ENCODE measurements at places on chromosomes 5 and 9. TPM values are rescaled to one million over a fixed set of nuclear protein-coding genes. Genes with fewer than 3 reads are reported as not detected.

DNA sequence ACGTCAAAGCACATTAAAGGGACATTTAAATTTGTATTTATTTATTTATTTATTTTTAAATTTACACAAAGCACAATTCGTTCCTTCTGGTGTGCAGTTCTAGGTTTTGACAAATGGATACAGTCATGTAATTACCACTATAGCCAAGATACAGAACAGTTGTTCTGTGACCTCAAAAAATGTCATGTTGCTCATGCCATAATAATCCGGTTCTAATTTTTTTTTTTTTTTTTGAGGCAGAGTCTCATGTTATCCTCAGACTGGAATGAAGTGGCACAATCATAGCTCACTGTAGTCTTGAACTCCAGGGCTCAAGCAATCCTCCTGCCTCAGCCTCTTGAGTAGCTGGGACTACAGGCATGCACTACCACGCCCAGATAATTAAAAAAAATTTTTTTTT is 7.8 kb downstream of the IGFBPL1 start:
- no peak for DNase-seq

- DNase-seq: no peak
Observed at GRCh38 chr5:29697278-29697677, 1496.2 kb upstream of the CDH6 start.

DNA sequence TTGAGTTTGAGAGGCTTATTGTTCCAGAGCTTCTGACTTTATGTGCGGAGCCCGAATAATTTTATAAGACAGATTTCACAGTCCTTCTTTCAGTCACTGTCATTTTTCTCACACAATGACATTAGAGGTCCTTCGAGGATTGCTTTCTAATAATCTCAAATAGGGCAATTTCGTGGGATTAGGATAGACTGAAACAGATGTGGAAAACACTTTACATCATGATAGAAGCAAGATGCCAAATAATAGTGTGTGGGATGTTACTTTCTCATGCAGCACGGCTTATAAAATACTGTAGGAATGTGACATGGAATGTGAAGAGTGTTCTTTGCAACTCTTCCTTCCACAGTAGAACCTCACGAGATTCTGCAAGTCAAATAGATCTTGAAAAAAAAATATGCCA is 451.3 kb downstream of the SEMA5A start:
- no peak for DNase-seq

- no peak for DNase-seq
Observed at GRCh38 chr5:73912821-73913271, 286.9 kb downstream of the ARHGEF28 start.

DNA sequence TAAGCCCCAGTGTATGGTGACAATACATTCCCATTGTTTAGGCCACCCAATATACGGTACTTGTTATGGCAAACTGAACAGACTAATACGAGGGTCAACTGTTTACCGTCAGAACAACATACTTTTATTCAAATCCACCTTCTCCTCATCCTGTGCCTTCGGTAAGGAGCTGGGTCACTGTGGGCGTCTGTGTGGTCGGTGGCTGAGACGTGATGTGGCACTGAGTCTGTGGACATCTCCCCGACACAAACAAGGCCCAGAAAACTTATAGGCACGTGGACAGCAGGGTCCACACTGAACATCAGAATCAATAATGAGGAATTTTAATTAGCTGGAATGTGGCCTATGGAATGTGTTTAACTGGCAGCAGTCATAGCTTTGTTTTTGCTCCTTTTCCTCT is 154.3 kb upstream of the IRX2 start:
- no peak for DNase-seq

- no peak for DNase-seq
Observed at GRCh38 chr5:115810761-115811160, 5.7 kb downstream of the CDO1 start.

GRCh38 chr9:94639999-94640376 is 670 bp upstream of the FBP1 start:
- no peak for DNase-seq

DNA sequence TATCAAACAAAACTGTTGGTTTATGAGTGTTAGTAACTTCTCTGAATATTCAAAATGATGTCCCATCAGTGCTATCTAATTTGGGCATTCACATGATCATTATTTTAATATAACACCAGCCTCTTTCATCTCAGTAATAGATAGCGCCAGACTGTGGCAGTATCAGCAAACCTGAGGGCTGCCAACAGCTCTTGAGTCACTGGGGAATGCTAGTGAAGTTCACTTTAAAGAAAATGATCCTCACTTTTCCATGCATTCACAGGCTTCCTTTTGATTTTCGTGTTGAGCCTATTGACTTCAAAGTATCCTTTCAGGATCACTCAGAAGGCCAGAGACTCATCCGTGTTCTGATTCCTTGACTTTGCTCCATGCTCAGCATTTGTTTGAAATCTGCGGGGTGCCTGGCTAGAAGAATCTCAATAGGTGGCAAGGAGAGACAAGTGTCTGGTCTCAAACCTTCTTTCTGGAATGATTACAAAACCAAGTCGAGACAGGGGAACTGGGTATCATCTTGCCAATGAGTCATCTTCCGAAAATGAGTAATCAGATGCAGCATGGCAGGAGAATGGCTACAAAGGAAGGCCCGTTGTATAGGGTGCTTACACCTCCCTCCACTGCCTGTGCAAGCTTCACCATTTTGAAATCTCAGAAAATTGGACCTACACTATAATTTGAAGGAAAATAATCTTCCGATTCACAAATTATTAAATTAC is 509.1 kb downstream of the RASEF start:
- DNase-seq: no peak

DNA sequence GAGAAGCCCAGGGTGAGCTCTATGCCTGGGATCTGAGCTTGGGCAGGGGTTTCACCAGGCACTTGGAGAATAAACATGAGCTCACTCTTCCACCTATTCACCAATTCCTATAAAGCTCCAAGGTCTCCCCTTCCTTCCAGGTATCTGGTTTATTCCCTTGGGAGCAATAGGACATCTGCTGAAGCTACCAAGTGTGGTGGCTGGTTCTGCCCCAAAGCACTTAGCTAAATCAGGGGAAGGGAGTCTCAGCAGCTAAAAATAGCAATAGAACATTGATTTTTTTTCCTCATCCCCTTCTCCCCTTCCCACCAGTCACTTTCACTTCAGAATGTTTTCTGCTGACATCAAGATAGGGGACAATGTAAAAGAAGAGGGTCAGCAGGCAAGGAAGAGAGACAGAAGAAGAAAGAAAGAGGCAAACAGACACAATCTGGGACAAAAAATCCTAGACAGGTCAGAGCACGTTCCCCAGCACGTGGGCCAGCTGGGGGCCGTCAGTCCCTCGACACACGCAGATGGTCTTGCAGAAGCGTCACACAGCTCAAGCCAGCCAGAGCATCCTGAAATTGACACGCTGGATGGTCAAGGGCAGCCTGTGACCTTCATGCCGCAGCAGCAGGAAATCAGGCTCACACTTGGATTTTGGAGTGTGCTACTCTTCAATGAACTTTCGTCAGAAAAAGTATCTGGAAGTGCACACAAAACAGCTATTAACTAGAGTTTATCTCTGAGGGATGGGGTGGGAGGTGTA is 176.0 kb downstream of the ZNF608 start:
- no peak for DNase-seq

GRCh38 chr9:93296889-93297480 is 113.0 kb downstream of the WNK2 start:
- DNase-seq: no peak

DNA sequence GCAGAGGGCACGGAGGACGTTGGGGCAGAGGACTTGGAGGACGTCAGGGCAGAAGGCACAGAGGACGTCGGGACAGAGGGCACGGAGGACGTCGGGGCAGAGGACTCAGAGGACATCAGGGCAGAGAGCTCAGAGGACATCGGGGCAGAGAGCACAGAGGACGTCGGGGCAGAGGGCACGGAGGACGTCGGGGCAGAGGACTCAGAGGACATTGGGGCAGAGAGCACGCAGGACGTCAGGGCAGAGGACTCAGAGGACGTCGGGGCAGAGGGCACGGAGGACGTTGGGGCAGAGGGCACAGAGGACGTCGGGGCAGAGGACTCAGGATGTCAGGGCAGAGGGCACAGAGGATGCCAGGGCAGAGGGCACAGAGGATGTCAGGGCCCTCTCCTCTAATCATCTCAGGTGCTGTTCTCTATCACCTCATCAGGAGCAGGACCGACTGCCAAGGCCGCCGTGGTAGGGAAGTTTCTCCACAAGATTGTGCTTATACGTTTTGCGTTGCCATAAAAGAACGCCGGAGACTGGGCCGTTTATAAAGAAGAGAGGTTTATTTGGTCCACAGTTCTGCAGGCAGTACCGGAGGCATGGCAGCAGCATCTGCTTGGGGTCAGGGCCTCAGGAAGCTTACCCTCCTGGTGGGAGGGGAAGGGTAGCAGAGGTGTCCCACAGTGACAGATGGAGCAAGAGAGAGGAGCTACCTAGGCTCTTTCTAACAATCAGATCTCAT is 29.4 kb upstream of the ADAMTS2 start:
- no peak for DNase-seq

- DNase-seq: no peak
Observed at GRCh38 chr5:135193213-135194125, 159.4 kb upstream of the PITX1 start.

GRCh38 chr5:153096381-153096780 is 394.1 kb upstream of the GRIA1 start:
- no peak for DNase-seq

DNA sequence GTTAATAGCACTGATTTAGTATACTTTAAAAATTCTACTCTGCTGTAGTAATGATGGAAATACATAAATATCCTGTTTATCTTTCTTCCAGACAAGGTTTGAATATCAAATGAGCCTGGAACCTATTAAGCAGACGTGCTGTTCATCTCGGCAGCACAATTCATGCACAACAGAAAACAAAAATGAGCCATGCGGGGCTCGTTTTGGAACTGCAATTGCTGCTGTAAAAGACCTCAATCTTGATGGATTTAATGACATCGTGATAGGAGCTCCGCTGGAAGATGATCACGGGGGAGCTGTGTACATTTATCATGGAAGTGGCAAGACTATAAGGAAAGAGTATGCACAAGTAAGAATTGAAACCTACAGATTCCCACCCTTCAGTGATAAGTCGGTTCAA is 79.1 kb upstream of the ITGA2 start:
- no peak for DNase-seq

DNA sequence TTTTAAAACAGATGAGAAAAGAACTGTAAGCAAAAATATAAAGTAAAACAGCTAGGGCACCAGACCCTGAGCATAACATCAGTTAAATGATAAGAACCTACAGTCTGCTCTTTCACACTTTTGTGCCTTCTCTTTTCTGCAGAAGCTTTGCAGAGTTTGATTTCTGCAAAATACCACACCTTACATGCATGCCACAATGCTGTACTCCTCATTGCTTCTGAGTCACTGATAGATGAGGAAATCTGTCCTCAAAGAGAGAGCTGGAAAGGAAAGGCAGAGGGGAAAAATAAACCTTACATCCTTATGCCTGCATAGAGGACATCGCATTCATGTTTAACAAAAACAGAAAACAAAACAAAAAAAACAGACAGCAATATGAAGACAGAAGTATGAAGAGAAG is 142.9 kb downstream of the ATPSCKMT start:
- no peak for DNase-seq

- no peak for DNase-seq
Observed at GRCh38 chr9:95062596-95063065, 254.9 kb downstream of the FANCC start.

- no peak for DNase-seq
Observed at GRCh38 chr9:18826248-18826647, 206.8 kb downstream of the SAXO1 start.

GRCh38 chr5:67105270-67105669 is 91.3 kb downstream of the CD180 start:
- DNase-seq: no peak

GRCh38 chr5:88877826-88878225 is 5.2 kb downstream of the MEF2C start:
- DNase-seq: no peak

DNA sequence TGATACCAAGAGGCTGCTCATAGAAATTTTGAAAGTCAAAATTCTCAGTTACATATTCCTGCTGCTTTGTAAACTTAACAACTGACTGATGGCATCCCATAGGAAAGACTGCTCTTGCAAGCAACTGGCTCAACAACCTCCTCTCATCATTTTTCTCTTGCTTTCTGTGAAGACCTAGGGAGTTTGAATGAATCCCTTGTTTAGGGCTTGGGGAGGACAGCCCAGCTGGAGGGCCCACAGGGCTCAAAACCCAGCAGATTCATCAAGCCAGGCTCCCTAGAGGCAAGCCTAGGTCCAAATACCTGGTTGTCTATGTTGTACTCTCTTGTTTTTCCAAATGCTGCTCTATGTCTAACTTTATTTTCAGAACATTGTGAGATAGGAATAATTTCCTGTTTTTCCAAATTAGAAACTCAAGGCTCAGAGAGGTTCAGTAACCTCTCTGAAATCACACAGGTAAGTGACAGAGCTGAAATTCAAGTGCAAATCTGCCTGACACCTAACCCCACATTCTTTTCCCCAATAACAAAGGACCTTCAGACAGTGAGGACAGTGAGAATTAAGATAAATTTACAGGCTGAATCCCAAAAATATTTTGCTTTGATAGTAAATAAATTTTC is 558.9 kb upstream of the KLF4 start:
- no peak for DNase-seq

DNA sequence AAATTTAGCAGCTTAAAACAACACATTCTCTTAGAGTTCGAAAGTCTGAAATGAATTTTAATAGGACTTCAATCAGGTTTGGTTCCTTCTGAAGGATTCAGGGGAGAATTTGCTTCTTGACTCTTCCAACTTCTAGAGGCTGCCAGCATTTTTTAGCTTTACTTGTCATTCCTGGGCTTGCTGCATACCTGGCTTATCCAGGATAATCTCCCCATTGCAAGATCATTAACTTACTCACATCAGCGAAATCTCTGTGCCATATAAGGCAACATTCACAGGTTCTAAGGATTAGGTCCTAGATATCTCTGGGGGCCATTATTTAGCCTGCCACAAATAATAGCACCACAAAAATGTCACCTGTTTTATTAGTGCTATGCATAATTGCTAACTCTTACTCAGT is 46.2 kb upstream of the PCSK5 start:
- DNase-seq: no peak

The GDF9 gene
- 2.0 TPM for total RNA-seq

The IL9 gene
- total RNA-seq: not detected

The DBH gene
- 1.2 TPM for total RNA-seq

The RNF38 gene
- total RNA-seq: 83.2 TPM

The SPINK7 gene
- total RNA-seq: not detected

The FBP2 gene
- total RNA-seq: not detected

The ZBED3 gene
- 2.8 TPM for total RNA-seq

The MZB1 gene
- total RNA-seq: 0.60 TPM

The CDKN2B gene
- 3.4 TPM for total RNA-seq

The PPIC gene
- not detected for total RNA-seq

The DPYSL3 gene
- not detected for total RNA-seq

The MAT2B gene
- 112 TPM for total RNA-seq
